ENCODE measurements at places on chromosomes 6 and 20. TPM values are rescaled to one million over a fixed set of nuclear protein-coding genes. Genes with fewer than 3 reads are reported as not detected.

DNA sequence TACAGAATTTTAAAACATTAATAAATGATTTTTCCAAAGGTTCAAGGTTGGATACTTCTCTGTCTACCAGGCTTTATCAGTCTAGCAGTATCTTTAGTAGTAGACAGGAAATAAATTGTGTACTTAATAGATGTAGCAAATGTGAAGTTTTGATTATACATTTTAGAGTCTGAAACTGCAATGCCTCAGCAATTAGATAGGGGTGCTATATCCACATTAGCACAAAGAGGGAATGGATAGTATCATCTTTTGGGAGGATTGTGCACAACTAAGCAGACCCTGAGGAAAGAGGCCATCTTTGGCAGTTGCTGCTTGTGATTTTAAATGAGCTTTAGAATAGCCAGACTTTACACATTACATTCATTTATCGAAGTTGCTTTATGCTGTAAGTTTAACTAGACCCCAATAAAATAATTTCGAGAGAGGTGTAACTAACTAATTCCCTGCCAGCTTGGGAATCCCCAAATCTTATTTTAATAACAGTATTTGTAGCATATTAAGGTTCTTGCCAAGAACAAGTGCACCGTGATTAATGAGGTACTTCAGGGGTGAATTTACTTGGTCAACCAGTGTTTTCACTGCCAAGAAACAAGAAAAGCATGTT, 2.8 kb downstream of the KCNQ5 start:
- H3K27ac ChIP-seq = no peak overlapping the region
- H3K4me3 ChIP-seq = peak overlapping the region; percentile 29
- no peak for DNase-seq
- H3K27me3 ChIP-seq = no peaks in the 10 kb centered on the region
- peaks cover 59% of the 10 kb centered on the region for H3K4me1 ChIP-seq
- H3K36me3 ChIP-seq = no peaks in the 10 kb centered on the region

DNA sequence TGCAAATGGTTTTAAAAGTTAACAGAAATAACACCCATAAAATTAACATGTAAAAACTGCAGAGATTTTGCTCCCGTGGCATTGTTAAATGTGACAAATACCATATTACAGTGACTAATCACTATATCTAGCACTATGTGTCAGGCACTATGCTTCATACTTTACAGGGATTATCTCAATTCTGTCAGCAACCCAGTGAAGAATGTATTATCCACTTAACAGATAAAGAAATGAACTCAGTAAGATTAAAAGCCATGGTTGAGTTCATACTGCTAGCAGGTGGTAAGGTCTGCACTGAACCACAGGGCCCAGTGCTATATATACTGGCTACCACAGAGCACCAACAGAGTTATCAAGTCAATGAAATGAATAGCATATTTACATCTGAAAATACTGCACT, 65.4 kb downstream of the RWDD2A start:
- H3K36me3 ChIP-seq = peaks cover 2% of the 10 kb centered on the region
- no peak overlapping the region for H3K4me3 ChIP-seq
- DNase-seq = no peak

DNA sequence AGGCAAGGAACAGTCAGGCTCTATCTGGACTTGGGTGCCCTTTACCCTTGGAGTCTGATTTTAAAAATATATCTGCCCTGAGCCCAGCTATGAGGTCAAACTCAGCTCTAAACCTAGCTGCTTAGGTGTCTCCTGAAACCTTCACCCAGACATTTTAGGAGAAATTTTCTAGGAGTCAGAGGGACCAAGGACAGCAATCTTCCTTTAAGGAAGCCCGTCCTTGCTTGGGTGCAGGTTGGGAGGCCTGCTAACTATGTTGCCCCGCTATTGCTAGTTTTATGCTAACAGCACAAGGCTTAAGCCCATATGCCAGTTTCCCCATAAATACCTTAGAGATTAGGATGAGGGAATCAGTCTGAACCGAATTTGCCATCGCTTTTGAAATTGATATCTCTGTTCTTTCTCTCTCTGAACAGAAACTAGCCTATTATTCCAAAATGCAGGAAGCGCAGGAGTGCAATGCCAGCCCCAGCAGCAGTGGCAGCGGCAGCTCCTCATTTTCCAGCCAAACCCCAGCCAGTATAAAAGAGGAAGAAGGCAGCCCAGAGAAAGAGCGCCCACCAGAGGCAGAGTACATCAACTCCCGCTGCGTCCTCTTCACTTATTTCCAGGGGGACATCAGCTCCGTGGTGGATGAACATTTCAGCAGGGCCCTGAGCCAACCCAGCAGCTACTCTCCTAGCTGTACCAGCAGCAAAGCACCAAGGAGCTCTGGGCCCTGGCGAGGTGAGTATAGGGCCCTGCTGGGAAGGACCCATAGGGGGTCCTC, 2.6 kb downstream of the VGLL2 start:
- no peak for DNase-seq
- H3K4me1 ChIP-seq = peaks cover 14% of the 10 kb centered on the region
- H3K4me3 ChIP-seq = no peak overlapping the region

DNA sequence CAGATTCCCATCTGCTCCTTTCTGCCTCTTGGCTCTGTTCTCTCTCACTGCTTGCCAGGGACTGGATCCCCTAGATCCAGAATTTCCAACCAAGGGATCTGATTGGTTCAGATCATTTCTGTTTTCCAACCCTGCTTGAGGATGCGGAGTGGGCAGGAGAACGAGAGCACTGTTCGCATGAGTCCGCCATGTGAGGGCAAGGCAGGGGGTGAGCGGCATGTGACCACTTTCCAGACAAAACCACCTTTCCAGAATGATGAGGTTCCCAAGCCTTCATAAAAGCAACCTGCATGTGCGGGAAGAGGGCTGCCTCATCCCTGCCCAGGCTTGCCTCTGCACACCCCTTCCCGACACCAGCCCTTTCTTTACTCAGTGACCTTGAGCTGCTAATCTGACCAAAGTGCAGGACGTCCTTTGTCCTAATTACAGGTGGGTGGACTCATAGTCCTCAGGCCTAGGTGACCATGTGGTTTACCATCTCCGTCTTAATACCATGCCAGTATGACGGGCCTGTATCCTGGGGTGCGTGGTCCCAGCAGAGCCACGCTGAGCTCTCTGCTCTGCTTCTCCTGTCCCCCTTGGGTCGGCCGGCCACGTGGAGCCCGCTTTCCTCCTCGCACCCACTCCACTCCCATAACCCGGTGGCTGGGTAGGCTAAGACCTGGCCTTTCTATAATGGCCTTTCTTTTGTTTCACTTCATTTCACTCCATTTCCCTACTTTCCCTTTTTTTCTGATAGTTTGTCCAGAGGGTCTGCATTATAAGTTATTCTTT, 14.4 kb downstream of the NQO2 start:
- DNase-seq = no peak
- H3K4me1 ChIP-seq = peaks cover 4% of the 10 kb centered on the region
- H3K4me3 ChIP-seq = no peak overlapping the region
- peaks cover 46% of the 10 kb centered on the region for H3K36me3 ChIP-seq

Gene SAMD5
- total RNA-seq = not detected

DNA sequence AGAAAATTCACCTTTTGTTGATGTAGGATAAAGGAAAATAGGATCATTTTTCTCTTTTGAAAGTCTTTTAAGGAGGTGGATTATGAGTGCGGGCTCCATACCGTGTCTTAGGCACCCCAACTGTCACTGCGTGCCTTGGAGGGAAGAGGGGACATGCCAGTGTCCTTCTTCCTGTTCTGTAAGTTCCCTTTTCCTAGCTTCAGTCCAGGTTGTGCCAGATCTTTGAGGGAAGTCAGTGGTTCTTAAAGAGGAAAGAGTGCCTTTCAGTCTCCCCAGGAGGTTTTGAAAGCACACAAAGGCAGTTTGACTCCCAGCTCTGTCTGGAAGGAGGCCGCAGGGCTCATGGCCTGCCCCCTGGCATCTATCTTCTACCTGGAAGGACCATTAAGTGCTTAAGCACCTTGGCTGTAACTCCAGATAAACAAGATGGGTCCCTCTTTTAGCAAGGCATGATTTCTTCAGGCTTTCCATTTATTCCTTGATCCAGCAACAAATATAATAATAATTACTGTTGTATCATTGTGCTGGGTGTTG, 13.0 kb downstream of the EFCAB8 start:
- no peak overlapping the region for H3K27ac ChIP-seq
- no peak overlapping the region for H3K4me3 ChIP-seq
- no peak for DNase-seq
- H3K4me1 ChIP-seq = no peaks in the 10 kb centered on the region

Gene SIM1
- total RNA-seq = 0.07 TPM

Gene CST5
- not detected for total RNA-seq

Gene TOMM34
- total RNA-seq = 43.5 TPM

- no peak for DNase-seq
- H3K4me3 ChIP-seq = no peak overlapping the region
Measured at GRCh38 chr6:35021004-35021403, 120.1 kb downstream of the TCP11 start.

Gene DNAAF9
- 3.6 TPM for total RNA-seq

GRCh38 chr6:26086211-26086610, 1.0 kb upstream of the HFE start:
- DNase-seq = peak; percentile 41
- H3K27me3 ChIP-seq = no peaks in the 10 kb centered on the region
- H3K36me3 ChIP-seq = no peaks in the 10 kb centered on the region
- peaks cover 23% of the 10 kb centered on the region for H3K4me1 ChIP-seq
- H3K4me3 ChIP-seq = peak overlapping the region; percentile 92

DNA sequence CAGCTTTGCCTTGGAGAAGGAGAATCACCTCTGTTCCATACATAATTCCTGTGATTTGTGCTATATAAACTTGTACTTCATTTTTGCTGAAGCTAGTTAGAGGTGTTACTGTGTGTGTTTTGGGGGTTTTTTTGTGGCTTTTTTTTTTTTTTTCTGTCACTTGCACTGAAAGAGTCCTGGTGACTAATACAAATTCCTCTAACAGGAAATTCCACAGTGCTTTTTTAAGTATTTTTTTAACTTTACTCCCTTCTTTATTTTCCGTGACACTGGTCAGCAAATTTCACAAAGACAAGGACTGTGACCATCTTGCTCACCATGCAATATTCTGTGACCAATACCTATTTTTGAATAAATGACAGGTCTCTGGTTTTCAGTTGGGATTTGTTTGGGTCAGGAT, 110.5 kb downstream of the ISM1 start:
- no peaks in the 10 kb centered on the region for H3K27me3 ChIP-seq
- peaks cover 3% of the 10 kb centered on the region for H3K36me3 ChIP-seq
- no peak for DNase-seq
- no peak overlapping the region for H3K4me3 ChIP-seq
- peaks cover 21% of the 10 kb centered on the region for H3K4me1 ChIP-seq

DNA sequence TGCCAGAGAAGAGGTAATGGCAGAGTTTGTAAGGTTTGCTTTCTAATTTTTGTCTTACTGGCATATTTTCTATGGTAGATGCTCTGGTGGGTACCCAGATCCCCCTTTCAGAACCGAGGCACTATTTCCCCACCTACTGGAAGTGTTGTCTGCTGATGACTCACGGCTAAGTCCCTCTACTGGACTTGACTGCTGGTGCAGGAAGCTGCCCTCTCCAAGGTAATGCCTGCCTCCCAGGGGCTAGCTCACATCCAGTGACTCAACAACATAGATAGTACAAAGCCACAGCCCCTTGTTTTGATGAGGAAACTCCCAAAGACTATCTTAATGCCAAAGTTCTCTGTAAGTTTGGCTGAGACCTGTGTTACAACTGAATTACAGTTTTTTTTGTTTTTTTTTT, 285.4 kb upstream of the FLRT3 start:
- no peak overlapping the region for H3K4me3 ChIP-seq
- H3K36me3 ChIP-seq = no peaks in the 10 kb centered on the region
- H3K27me3 ChIP-seq = no peaks in the 10 kb centered on the region
- DNase-seq = no peak

Gene ENPP3
- 7.4 TPM for total RNA-seq

DNA sequence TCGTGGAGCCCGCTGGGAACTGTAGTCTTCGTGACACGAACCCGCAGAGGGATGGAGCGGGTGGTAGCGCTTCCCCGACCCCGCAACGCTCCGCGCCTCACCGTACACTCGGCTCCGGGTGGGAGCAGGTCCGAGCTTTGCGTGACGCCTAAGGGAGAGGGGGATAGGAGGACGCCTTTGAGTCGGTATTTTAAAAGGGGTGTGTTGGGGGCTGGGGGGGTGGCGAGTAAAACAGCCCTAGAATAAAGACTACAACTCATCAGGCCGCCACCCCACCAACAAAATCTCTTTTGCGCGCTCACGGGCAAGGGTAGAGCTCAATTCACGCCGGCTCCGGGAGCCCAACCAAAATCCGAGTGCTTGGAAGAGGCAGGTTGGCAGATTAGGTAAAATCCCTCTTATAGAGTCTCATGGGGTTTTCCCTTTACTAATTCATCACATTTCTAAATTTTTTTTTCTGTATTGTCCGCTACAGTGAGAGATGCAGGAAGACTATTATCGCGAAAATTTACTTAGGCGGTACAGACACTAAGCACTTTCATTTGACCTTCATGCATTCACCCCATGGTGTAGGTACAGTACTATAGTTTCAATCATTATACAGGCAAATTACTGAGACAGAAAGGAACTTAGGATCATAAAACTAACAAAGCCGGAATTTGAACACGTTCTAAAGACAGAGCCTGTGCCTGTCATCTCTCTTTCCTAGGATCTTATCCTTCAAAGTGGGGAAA, 706 bp upstream of the SNX14 start:
- H3K36me3 ChIP-seq = peaks cover 16% of the 10 kb centered on the region
- H3K4me3 ChIP-seq = peak overlapping the region; percentile 99
- peaks cover 43% of the 10 kb centered on the region for H3K4me1 ChIP-seq
- peak overlapping the region; percentile 98 for H3K27ac ChIP-seq

DNA sequence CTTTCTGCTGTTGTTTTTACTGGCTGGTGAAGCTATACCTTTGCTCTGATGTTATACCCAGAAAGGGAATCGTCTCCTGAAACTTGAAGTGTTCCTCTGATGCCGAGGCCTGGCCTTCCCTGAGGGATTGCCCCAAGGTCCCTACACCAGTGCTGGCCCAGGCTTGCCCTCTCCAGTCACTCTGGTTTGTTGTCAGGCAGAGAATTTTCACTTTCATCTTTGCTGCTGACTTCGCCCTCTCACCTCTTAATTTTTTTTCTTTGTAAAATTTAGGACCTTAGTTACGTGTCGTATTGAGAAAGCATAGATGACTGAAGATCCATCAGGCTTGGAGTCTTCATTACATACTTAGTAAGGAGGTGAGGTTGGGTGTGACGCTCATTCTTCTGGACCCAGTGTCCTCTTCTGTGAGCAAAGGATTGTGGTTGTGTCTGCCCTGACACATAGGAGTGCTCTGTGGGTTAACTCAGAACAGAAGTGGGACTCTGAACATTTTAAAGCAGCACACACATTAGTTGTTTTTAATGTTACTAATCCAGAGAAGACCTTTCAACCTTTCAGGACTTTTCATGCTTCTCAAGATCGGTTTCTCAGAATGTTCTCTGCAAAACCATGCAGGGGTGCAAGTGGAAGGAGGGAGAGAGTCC, 45.4 kb downstream of the TULP4 start:
- no peaks in the 10 kb centered on the region for H3K36me3 ChIP-seq
- peak; percentile 27 for DNase-seq
- no peaks in the 10 kb centered on the region for H3K27me3 ChIP-seq
- H3K27ac ChIP-seq = peak overlapping the region; percentile 81

Gene C6orf132
- total RNA-seq = 0.65 TPM

Gene SLC35D3
- total RNA-seq = not detected

All from activated T-cell treated with anti-CD3 and anti-CD28 coated beads, Interleukin-2, amount 50 U/mL, for 72 hours (primary cell).